ENCODE measurements at places on chromosomes 7 and 10.
A peak's percentile ranks its signal among the peaks of the same experiment; 100 is the strongest.

DNA sequence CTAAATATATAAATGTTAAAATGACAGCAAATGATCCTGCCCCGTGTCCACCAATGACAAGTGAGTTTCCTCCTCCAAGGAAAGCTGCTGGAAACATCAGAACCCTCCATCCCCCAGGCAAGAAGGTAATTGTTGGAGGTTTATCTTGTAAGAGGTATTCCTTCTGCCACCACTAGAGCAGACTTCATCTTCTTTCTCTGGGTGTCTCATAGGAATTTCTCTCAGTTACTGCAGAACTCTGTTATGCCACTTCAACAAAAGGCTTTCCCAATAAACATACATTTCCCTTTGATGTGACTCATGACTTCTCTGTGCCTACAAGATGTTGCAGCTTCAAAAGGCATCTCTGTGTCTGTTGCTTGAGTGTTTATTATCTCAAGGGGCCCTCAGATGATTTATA is 279.1 kb downstream of the BMPER start:
- no peak for DNase-seq

DNA sequence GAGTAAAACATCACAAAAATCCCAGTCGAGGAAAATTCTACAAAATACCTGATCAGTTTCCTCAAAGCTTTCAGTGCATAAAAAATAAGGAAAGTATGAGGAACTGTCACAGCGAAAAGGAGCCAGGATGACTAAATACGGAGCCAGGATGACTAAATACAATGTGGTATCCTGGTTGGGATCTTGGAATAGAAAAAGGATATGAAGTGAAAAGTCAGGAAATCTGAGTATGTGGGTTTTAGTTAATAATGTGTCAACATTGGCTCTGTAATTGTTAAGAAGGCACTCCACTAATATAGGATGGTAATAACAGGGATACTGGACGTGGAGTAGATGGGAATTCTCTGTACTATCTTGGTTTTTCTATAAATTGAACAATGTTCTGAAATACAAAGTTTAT is 175.5 kb downstream of the SUGCT start:
- no peak for DNase-seq

DNA sequence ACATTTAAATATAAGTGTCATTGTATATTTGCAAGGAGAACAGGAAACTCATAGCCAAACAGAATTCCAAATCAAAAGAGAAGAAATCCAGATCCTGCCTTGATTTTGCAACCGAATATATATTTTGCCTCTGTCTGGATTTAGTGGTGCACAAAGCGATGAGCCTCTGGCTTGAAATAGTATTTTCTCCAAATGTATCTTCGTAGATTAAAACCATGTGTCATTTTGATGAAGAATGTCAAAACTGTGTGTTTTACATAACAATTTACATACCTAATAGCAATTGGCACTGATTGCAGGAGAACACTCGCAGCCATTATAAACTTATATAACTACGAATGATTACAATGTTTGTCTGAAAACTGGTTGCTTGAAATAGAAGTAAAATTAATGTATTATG is 156.4 kb downstream of the ARID5B start:
- no peak for DNase-seq

DNA sequence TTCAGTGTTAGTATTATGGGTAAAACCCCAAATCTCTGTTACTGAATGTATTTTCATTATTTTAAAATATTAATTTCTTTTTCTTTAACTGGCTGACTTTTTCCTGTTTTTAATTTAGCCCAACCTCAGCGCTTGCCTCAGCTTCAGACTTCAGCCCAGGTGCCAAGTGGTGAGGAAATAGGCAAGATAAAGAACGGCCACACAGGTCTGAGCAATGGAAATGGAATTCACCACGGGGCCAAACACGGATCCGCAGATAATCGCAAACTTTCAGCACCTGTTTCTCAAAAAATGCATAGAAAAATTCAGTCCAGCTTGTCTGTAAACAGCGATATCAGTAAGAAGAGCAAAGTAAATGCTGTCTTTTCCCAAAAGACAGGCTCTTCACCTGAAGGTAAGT is 57.5 kb downstream of the MDFIC start:
- no peak for DNase-seq

DNA sequence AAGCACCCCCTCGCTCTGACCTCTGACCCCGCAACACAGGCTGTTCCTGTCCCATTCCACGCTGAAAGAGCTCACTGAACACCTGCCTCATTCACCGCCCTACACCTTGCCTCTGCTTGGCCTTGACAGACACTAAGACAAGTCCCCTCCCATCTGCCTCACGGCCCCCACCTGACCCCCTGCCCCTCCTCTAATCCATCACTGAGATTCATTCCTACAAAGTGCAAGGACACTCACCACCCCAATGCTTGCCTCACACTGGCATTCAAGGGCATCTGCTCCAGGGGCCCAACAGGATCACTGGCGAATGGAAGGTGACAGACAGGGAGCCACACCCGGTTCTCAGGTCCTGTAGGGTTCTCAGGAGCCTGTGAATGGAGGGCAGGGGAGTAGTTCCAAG is 68.1 kb upstream of the NANOS1 start:
- DNase-seq = no peak

DNA sequence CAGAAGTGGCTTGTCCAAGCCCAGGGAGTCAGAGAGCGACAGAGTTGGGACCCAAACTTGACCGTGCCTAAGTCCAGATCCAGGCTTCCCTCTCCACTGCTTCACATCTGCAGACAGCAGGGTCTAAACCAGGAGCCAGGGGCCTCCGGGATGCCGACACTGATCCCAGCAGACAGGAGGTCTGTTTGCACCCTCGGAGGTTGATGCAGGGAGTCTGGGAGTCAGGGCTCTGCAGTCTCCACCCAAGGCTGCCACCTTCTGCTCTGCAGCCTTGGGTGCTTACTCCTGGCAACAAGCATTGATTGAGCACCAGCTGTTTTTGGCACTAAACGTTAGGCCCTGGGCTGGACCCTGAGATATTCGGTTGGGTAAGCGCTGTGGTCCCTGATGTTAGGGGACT is 21.0 kb downstream of the ELFN1 start:
- no peak for DNase-seq

GRCh38 chr10:60461688-60462087 is 72.0 kb upstream of the ANK3 start:
- DNase-seq = peak; percentile 52

- no peak for DNase-seq
Measured at GRCh38 chr10:78894089-78894840, 174.5 kb upstream of the ZMIZ1 start.

DNA sequence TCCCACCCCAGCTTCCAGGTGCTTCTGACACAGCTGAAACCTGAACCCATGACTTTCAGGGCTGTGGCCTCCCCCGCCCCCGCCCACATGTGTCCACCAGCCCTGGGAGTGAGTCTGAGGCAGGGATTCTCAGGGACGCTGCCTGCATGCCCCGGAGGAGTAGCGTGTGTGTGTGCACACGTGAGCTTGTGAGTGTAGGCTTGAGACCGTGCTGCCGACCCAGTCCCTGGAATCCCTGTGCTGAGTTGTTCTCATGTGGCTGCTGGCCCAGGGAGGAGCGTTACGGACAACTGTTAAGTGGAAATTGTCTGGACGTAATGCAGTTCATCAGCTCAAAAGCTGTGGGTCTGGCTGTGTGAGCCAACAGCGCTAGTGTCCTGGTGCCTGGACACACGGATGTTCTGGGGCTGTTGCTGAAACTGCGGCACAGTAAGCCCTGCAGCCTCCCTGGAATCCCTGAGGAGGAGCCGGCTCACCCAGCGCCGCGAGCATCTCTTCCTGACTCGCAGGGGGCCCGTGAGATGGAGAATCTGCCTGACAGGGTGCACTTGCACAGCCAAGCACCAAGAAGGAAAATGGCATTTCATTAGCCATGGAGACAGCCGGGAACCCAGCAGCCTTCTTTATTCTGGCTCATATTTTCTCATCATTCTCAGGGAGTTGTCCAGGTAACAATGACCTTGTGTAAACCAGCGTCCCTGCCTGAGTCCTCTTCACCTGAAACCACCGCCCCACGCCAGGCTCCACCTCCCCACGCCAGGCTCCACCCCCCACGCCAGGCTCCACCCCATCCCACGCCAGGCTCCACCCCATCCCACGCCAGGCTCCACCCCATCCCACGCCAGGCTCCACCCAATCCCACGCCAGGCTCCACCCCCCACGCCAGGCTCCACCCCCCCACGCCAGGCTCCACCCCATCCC is 603.9 kb downstream of the PTPRN2 start:
- DNase-seq = no peak

GRCh38 chr7:33720870-33721269 is 184.5 kb upstream of the BMPER start:
- DNase-seq = no peak

DNA sequence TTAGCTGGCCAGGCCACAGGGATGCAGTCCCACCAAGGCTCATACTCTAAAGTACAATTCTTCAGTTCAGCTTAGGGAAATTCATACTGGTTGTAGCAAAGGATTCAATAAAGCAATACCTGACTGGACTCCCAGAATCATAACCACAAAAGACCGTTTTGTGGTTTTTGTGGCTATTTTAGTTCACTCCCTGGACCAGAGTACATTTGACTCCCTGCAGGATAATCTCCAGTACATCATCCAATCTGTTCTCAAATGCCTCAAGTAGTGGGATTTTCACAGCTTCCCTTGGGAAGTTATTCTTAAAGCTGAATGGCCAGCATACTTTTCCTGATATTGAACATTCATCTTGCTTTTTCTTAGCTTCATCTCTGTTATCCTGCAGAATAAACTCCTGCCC is 29.3 kb upstream of the YAE1 start:
- no peak for DNase-seq

GRCh38 chr10:10055656-10056442 is 961.8 kb upstream of the CELF2 start:
- DNase-seq = no peak

- DNase-seq = no peak
Measured at GRCh38 chr10:48595539-48595932, 9.3 kb downstream of the ARHGAP22 start.

DNA sequence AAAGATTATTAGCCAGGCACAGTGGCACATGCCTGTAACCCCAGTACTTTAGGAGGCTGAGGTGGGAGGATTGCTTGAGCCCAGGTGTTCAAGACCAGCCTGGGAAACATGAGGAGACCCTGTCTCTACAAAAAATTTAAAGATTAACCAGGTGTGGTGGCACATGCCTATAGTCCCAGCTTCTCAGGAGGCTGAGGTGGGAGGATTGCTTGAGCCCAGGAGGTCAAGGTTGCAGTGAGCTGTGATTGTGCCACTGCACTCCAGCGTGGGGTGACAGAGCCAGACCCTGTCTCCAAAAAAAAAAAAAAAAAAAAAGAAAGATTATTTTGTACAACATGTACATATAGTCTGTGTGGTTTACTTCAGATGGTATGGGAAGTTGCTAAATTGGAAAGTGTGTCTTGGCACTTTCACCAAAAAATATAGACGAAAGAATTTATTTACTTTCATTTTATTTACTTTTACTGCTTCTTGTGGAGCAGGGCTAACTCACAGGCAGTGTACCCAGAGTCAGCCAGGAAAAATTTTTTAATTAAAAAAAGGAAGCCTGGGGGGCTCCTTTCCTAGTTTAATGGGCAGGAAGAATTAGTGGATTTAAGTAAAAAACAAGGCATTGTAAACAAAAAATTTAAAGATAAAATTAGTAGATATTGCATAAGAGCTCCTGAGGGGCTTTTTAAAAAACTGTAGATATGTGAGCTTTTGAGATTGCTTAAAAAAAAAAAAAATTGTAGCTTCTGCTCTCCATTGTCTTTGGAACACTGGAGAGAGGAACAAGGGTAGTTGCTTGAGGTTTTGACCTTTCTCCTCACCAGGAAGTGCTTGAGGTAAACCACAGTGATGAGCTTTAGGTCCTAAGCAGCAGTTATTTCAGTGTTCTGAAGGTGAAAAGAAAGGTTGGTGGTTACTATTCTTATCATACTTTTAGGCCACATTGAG is 44.6 kb upstream of the VDAC2 start:
- peak; percentile 12 for DNase-seq

GRCh38 chr10:15455456-15455855 is 84.4 kb upstream of the FAM171A1 start:
- DNase-seq = no peak

DNA sequence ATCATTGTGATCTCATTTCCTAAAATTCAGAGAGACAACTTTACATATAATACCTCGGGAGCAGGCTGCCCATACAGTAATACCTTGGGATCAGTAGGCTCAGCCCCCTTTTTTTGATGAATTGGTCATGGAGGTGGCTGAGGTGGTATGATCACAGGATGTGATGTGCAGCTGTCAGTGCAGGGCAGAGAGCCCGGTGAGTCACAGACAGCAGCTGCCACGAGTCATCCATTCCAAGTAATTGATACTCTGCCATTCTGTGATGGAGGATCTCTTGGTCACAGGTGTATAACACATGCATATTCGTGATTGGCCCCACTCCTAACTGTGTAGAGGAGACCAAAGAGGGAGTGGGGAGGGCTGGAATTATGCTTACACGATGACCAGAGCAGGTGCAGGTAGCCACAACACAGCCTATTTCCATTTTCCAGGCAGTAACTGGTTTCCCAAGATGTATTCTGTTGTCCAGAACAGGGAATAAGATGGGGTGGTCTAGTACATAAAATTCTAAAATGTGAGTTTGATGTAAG is 14.1 kb downstream of the NRCAM start:
- DNase-seq = no peak

DNA sequence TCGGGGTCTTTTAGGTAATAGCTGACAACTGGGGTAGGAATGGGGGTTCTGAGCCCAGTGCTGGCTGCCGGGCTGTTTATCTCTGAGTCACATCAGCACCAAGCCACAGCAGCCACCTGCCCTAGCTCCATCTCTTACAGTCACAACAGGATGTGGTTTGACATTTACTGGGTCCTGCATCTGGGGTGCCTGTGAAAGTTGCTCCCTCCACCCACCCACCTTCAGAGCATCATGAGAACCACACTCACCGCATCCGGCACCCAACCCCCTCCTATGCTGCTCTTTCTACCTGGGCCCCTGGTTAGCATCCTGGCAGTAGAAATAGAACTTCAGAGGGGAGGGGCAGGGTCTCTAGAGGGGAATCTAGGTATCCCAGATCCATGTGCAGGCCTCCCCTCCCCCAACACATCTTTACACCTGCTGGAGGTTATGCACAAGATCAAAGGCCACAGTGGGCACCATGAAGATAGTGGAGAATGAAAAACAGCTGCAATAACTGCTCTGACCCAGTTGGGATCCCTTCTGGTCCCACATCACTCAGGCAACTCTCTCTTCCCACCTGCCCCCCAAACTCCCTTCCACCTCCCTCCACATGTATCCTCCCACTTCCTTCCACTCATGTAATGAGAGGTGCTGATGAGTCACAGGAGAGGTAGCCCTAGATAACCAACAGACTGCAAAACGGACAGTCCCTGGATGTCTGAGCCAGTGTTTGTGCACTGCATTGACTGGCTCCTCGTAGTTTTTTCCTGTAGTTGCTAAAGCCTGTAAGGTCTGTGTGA is 38.2 kb downstream of the PRSS2 start:
- no peak for DNase-seq

Data from suppressor macrophage treated with lipopolysaccharide for 1 hour (primary cell).